ENCODE measurements at places on chromosomes 4 and X.

DNA sequence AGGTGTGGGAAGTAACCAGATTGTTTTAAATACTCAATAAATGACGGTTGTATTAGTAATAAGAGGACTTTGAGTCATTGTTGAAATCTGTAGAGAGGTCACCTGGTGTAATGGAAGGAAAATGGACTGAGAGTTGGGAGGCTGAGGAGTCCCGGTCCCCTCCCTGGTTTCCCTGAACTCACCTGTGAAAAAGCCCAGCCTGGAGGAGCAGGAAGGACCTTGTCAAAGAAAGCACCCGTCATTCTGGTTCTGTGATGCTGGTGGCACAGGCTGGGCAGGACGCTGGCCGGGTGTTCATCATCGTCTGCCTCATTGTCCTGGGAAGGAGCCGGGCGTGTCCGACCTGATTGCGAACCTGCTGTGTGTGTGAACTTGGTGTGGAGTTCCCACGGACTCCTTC, 70.8 kb downstream of the SORCS2 start:
- DNase-seq = no peak

- no peak for DNase-seq
Observed at GRCh38 chr4:30386266-30386895, 333.8 kb upstream of the PCDH7 start.

- no peak for DNase-seq
Observed at GRCh38 chr4:102608190-102608589, 107.0 kb downstream of the NFKB1 start.

DNA sequence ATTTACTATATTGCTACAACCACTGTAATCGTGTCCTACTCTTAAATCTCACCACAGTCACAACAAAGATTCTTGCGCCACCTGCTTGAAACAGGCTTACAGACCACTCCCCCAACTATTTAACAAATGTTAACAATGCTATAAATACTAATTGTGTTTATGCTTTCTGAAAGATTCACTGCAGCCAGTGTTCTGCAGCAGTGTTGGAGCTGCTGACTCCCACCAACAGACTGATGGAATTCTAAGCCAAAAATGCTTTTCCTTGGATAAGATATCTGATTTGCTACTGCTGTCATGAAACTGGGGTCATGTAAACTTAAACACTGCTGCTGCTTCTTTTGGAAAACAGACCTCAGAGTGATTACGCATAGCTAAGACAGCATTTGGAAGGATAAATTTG, 244.2 kb upstream of the MAB21L2 start:
- no peak for DNase-seq

GRCh38 chr4:46441136-46441859, 51.4 kb upstream of the GABRA2 start:
- no peak for DNase-seq

- no peak for DNase-seq
Observed at GRCh38 chrX:12301288-12301687, 163.0 kb downstream of the FRMPD4 start.

DNA sequence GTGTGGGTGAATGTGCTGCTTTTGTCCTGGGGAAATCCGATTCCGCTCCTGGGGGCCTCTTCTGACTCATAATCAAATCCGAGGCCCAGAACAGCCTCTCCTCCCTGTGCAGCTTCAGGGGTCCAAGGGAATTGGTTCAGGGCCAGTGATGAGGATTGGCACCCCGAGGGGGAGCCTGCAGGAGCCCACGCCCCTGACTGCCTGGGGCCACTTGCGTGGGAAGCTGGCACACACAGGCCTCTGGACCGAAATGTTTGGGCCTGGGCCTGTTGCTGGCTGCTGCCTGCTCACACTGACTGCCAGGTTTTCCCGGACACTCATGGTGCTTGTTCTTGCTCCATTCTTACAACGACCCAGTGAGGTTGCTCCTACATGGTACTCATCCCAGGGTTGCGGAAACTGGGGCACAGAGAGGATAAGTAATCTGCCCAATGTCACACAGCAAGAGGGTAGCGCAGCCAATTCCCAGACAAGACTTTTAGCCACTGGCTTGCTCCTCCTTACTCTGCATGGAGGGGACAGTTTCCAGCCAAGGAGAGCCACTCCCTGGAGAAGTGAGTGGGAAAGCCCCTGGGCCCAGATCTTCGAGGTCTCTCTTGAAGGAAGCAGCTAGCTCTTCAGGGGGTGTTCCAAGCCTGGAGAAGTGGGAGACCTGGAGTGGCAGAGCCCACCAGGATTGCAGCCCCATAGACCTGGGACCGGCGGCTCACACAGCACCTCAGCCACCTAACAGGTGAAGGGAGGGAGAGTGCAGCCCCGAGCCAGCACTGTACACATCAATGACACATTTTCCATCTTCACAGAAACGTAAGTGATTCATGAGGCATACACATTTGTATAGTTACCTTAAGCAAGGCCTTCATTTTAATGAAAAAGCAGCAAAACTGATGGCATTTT, 20.3 kb downstream of the CFAP99 start:
- DNase-seq = no peak

GRCh38 chr4:145909281-145909715, 29.3 kb downstream of the ZNF827 start:
- DNase-seq = no peak

GRCh38 chrX:154596290-154596929, 11.5 kb downstream of the CTAG1A start:
- DNase-seq = no peak

GRCh38 chrX:134671294-134671693, 13.0 kb upstream of the PLAC1 start:
- no peak for DNase-seq

DNA sequence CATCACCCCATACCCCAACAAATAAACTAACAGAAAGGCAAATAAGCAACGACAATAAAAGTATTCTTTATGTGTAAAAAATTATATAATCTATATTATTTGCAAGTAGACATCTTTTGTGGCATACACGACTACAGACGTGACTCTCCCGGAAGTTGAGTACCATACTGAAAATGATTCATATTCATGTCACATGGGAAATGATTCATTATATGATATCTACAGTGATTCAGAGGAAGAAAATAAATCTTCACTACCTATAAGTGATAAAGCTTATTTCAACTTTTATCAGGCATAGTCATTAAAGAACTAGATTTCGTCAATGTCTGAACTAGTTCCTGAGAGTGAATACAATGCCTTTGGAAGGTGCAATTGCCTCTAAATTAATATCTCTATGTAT, 4.6 kb upstream of the ANTXR2 start:
- DNase-seq = no peak

DNA sequence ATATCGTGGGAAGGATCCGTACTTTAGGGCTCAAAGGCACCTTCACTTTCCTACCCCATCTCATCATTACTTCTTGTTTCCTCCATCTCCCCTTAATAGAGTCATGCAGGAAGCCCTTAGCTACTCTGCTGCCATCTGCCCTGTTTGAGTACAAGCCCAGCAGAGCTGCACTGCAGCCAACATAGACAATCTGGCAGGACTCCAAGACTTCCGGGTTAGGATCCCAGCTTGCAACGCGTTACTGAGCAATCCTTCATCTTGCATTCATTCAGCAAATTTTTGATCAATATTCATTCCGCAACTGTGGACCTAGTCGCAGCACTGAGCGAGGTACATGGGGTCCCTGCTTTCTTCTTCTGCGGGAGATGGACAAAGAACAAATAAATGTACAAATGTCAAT, 344.9 kb downstream of the BCOR start:
- DNase-seq = no peak

- no peak for DNase-seq
Observed at GRCh38 chr4:169253904-169254303, 16.9 kb downstream of the SH3RF1 start.

DNA sequence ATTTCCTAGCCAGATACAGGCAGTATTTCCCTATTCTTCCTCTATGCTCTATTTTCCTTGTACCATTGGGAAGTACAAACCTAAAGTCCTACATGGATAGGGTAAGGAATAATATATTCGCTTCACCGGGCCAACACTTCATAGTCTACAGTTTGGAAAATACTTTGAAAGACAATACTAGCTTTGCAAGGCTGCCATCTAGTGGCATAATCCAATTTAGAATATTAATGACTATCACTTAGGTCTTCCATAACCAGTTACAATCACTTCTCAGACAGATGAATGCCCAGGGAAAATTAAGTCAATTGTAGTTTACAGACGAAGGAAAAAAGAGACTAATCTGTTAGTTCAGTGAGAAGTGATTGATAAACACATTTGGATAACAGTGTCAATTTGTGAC, 141.0 kb upstream of the FAM47C start:
- no peak for DNase-seq

- no peak for DNase-seq
Observed at GRCh38 chrX:41863343-41864203, 59.8 kb downstream of the CASK start.

DNA sequence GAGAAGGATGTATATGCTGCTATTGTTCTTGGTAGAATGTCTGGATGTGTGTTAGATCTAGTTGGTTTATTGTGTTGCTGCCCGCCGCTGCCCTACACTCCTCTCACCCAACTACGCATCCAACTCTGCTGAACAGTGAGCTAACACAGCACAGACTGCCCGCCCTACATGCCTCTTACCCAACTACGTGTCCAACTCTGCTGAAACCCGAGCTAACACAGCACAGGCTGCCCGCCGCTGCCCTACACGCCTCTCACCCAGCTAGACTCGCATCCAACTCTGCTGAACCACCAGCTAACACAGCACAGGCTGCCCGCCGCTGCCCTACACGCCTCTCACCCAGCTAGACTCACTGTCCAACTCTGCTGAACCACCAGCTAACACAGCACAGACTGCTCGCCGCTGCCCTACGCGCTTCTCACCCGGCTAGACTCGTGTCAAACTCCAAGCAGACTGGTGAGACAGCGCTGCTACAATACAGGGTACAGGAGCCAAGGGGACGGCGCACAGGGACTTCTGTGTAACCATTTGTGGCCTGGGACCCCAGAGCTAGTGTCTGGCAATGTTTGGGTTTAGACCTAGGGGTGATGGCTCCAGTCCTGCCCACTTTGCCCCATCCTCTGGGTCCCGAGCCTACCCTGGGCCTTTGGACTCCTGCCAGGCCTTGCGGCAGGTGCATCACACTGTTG, 11.6 kb upstream of the CTBP1 start:
- no peak for DNase-seq

GRCh38 chr4:4226606-4227438, at the start of gene OTOP1:
Gene OTOP1 (minus strand): TSS chr4:4226929. CDS start chr4:4226864, 65 bp downstream.
- DNase-seq = no peak

DNA sequence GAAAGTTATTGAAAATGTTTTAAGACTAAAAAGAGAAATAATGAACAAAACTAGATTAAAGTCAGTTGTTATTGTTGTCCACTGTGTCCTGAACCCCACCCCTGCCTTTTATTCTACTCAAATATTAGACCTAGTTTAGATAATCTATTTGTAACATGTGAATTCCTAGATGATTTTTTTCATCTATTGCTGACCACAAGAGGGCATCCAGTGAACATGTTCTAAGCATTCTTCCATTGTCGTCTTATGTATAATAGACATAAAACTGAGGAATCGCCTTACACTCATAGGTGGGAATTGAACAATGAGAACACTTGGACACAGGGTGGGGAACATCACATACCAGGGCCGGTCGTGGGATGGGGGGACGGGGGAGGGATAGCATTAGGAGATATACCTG, 36.4 kb upstream of the HPRT1 start:
- no peak for DNase-seq

GRCh38 chr4:98444371-98444770, 183.2 kb downstream of the RAP1GDS1 start:
- no peak for DNase-seq

DNA sequence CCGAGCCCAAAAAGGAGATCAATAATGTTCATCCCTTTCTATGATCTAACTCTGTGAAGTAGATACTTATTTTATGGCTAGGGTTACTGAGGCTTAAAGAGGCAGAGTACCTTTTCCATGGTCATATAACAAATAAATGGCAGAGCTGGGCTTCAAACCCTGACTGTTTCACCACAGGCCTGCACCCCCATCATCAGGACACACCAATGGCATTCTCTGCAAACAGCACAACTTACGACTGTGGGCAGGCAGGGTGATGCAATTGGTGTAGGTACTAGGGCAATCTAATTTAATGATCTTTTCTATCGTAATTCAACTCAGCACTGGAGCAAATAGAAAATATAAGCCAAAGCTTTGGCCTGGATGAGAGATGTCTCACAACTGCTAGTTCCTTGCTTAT, 118.8 kb upstream of the CBR4 start:
- no peak for DNase-seq

DNA sequence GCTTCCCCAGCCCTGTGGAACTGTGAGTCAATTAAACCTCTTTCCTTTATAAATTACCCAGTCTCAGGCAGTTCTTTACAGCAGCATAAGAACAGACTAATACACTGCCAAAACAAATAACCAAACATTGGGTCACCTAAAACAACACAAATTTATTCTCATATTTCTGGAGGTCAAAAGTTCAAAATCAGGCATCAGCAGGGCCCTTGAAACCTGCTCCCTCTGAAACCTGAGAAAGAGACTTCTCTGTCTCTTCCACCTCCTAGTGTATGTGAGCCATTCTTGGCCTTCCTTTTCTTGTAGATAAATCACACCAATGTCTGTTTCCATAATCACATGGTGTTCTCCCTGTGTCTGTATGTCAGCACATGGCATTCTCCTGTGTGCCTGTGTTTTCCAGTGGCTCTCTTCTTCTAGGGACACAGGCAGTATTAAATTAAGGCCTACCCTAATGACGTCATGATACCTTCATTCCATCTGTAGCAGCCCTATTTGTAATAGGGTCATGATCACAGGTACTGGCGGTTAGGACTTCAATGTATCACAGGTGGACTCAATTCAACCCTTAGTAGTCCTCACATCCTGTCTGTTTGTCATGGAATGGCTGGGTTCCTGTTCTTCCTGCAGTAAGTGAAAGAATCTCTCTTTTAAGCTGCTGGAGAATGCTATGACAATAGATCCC, 147.3 kb upstream of the CLNK start:
- no peak for DNase-seq

DNA sequence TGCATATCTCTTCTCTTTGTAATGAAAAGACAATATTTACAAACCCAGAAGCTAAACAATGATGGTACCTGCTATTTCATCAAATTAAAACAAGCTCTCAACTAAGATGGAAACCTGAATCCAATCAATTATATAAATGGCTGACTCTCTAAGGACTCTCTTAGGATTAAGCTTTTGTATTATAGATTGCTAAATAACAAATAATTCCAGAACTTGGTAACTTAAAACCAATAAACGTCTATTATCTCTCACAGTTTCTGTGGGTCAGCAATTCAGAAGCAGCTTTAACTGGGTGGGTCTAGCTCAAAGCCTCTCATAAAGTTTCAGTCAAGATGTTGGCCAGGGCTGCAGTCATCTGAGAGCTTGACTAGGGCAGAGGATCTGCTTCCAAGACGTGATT, 12.4 kb downstream of the PHKA2 start:
- DNase-seq = no peak

GRCh38 chr4:48153791-48154550, 19.9 kb upstream of the TXK start:
- DNase-seq = no peak

GRCh38 chrX:45517090-45517973, 316.7 kb upstream of the DIPK2B start:
- no peak for DNase-seq

DNA sequence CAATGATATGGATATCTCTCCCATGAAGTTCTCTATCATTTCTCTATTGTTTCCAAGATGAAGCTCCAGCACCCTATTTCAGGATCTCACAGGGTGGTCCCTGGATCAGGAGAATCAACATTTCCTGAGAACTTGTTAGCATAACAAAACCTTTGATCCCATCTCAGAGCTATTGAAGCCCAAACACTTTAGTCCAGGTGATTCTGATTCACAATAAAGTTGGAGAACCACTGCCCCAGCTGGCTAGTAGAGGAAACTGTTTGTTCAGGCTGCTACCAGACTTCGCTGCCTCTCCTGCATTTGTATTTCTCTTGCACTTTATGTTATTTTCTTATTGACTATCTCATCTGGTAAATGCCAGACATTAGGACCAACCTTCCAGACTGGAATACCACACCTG, 65.4 kb downstream of the CEP44 start:
- DNase-seq = no peak

All from C1 segment of cervical spinal cord (tissue), 14 donors.